ENCODE measurements at places on chromosomes 13 and 19. TPM values are rescaled to one million over a fixed set of nuclear protein-coding genes. Genes with fewer than 3 reads are reported as not detected.

Gene KIR3DL2
- total RNA-seq = not detected

Gene PSPN
- total RNA-seq = 0.98 TPM

Gene TRPM4
- total RNA-seq = 33.6 TPM

Gene ZNF155
- 6.9 TPM for total RNA-seq

Gene APC2
- total RNA-seq = 0.10 TPM

Gene ZNF544
- total RNA-seq = 53.6 TPM

Gene GIPC3
- 1.1 TPM for total RNA-seq

Gene SPACA4
- not detected for total RNA-seq

Gene SLC6A16
- 0.96 TPM for total RNA-seq

Gene LILRA6
- total RNA-seq = not detected

Gene PLIN4
- total RNA-seq = under 0.01 TPM

Gene GNA15
- not detected for total RNA-seq

Gene FUT3
- total RNA-seq = not detected

Gene GRIN3B
- 4.2 TPM for total RNA-seq

Gene VSTM2B
- not detected for total RNA-seq

Gene PSG5
- 0.10 TPM for total RNA-seq

Gene ZNF865
- total RNA-seq = 2.0 TPM

Gene SYDE1
- 25.8 TPM for total RNA-seq

Gene DPF1
- 1.6 TPM for total RNA-seq

Gene FSD1
- total RNA-seq = 13.1 TPM

Gene CHAMP1
- total RNA-seq = 12.6 TPM

Gene NTN5
- total RNA-seq = not detected

Gene TMEM255B
- 36.1 TPM for total RNA-seq

Gene F2RL3
- 4.9 TPM for total RNA-seq

Gene ACP7
- not detected for total RNA-seq

Gene LRRC4B
- total RNA-seq = not detected

Gene SLITRK5
- total RNA-seq = not detected
